CD4-positive, alpha-beta T cell treated with Interferon gamma for 1 hour (primary cell): ENCODE measurements at places on chromosomes 6 and 20.
A peak's percentile ranks its signal among the peaks of the same experiment; 100 is the strongest.

DNA sequence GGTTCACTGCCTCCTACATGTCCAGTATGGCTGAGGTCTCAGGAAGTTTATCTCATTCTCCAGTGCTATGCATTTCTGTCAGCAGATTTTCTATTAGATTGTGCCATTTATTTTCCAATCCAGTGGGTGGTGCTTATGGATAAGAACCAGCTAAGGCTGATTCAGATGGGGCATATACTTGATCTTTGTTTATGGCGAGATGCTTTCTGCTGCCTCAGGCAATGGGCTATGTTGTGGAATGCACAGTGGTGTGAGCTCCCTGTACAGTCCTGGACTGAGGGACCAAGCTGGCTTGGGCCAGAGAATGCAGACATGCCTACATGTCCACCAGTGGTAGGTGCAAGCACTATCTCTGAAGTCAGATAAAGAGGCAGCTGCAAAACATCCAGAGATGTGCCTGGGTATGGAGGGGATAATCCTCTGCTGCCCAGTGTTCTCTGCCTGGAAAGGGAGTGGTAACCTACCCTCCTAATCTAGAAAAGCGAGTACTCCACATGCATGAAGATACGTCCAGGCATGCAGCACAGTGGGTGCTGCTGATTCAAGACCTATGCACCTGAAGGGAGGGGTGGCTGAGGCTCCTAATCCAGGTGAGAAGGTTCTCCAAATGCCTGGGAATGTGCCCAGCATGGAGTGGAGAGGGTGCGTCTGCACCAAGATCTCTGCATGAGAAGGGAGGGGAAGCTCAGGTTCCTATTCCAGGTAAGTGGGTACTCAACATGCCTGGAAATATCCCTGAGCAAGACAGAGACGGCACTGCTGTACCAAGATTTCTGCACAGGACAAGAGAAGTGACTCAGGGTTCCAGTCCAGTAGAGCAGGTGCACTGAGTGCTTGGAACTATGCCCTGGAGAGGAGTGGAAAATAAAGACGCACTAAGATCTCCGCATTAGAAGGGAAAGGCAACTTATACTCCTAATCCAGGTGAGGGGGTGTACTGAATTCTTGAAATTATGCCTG is 9.4 kb downstream of the CST4 start:
- DNase-seq: no peak

- DNase-seq: no peak
These were observed 185.8 kb downstream of the TMEM242 start for GRCh38 chr6:157137501-157137900.

GRCh38 chr6:142013287-142013686 is 119.4 kb upstream of the GJE1 start:
- no peak for DNase-seq

DNA sequence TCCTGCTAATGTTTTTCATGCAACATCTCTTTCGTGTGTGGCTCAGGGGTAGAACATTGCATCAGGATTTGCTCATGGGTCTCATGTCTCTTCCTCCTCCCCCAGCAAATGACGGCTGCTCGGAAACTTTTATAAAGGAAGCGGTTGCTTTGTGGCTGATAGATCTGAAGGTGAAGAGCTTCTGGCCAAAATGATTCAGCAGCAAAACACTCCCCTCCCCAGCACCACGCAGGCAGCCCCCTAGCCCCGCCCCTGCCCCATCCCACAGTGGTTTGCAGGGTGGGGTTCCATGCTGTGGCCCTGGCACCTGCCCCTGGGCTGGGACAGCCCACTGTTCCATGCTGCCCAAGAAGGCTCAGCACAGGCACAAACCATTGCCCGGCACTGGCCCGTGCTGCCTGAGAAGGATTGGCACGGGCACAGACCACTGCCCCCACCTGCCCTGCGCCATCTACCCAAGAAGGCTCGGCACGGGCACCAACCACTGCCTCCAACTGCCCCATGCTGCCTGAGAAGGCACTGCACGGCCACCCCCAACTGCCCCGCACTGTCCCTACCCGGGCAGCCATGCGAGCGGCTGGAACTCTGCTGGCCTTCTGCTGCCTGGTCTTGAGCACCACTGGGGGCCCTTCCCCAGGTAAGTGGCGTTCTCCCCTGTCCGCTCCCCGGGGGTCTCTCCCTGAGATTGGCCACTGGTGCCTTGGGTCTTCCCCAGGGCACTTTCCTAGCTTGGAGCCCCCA is at the start of gene CST7:
Gene CST7, plus strand, starts transcription at position 331 of the 741 bp plus-strand sequence. Its CDS starts 237 bp downstream, at position 568.
- peak; percentile 83 for DNase-seq

GRCh38 chr6:1376653-1377052 is 12.7 kb upstream of the FOXF2 start:
- no peak for DNase-seq

- no peak for DNase-seq
These were observed 16.2 kb downstream of the TTLL2 start for GRCh38 chr6:167341038-167341583.

DNA sequence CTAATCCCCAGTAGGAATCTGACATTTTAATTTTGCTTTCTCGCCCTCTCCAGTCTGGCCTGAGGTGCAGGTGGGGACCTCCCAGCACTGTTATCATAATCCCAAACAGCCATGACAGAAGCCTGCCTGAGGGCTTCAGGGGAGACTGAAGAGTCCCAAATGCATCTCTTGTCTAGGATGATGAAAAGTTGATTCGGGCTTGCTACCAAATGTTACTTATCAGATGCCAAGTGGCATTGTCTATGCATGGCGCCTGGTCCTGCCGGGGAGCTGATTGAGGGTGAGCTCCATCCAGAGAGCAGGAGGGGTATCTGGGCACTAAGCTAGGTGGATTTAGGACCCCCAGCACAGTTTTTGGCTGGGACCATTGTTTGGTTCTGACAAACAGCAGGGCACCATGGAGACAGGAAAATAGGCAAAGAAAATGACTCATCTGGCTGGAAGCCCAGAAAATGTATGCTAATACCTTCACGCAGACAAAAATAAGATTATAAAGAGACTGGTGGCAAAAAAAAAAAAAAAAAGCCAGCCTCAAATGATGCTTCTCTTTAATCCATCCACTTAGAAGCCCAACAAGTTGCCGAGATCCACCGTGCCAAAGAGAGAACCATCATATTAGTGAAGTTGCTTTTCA is 513.7 kb upstream of the SULF2 start:
- no peak for DNase-seq

DNA sequence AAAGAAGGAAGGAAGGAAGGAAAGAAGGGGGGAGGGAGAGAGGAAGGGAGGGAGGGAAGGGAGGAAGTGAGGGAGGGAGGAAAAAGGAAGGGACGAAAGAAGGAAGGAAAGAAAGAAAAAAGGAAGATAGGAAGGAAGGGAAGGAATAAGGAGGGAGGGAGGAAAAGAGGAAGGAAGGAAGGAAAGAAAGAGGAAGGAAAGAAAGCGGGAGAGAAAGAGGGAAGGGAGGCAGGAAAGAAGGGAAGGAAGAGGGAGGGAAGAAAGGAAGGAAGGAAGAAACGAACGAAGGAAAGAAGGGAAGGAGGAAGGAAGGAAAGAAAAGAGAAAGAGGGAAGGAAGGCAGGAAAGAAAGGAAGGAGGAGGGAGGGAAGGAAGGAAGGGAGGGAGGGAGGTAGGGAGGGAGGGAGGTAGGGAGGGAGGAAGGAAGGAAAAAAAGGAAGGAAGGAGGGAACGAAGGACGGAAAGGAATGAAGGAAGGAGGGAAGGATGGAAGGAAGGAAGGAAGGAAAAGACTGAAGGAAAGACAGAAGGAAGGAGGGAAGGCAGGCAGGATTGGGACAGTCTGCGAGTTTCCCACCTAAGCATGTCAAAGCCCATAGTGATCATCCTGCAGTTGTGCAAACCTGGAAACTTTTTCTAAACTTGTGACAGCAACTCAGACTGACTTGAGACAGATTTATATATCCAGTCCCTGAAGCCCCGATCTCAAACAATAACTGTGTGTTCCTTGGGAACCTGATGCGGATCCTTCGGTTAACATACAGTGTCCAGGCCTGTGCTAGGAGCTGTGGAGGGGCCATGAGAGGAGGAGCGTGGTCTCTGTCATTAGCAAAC is 59.8 kb upstream of the IYD start:
- DNase-seq: no peak

DNA sequence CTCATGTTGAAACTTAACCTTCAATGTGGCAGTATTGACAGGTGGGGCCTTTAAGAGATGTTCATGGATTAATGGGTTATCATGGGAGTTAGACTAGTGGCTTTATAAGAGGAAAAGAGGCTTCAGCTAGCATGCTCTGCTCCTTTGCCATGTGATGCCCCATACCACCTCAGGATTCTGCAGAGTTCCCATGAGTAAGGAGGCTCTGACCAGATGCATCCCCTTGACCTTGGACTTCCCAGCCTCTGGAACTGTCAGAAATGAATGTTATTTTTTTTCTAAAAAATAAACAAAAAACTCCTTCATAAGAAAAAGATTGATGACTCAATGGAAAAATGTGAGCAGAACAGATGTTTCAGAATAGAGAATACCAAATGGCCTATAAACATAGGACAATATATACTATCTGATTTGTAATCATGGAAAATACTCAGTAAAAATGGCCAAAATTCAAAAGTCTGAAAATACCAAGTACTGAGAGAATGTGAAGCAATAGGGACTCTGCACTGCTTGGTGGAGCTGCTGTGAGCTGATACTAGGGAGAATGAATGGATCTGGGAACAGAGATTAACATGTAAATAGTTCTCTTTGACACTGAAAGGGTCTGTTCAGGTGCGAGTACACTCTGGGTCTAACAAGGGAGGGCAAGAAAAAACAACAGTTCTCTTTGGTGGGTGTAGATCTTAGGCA is 7.4 kb upstream of the TRIM39 start:
- DNase-seq: no peak

- no peak for DNase-seq
These were observed 28.9 kb downstream of the RMND1 start for GRCh38 chr6:151422981-151423380.

DNA sequence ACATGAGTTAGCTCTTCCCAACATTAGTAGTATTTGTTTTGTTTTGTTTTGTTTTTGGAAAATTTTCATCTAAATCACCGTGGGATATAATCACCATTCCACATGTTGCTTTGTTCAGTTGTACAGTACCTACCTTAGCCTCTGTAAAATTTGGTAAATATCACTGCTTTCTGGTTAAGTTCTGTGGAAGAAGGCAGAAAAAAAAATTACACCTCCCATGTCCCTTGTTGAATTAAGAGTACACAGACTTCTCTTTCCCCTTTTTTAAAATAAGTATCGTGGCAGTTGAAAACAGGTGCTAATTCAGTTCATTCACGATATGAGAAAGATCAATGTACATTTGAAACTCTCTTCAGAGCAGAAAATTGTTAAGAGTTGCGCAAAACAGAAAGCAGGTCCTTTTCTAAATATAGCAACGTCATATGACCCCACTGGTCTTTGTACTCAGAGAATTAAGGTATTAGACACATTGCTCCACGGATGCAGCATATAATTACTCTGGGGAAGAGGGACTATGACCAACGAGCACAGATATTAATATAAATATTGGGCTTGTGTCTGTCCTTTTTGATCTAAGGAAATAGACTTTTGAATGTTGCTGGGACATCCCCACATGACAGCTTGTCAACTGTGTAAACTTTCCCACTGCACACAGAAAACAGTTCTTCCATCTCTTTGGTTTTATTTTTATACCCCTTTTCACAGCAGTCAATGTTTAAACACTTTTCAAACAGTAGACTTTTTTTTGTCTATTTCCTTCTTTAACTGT is 58.6 kb upstream of the ZNF217 start:
- no peak for DNase-seq

DNA sequence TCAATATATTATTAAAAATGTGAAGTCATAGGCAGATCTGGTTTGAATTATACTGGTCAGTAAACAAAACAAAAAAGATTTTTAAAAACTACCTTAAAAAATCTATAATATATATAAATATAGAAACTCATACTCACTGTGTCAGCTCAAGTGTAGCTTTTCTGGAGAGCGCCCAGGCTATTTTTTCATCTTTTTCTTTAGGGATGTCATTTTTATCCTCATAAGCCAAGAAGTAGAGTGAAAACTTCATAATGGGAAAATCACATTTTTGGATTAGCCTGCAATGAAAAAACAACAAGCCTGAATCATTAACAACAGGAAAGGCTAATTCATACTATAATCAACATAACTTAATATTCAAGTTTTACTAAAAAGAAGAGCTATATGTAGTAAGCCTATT is 18.7 kb downstream of the GLO1 start:
- no peak for DNase-seq

- no peak for DNase-seq
These were observed 245.6 kb downstream of the HIVEP2 start for GRCh38 chr6:142699391-142699790.

- no peak for DNase-seq
These were observed 9.8 kb upstream of the AMD1 start for GRCh38 chr6:110864824-110865223.

- peak; percentile 46 for DNase-seq
These were observed 14.7 kb downstream of the UQCC2 start for GRCh38 chr6:33696548-33697518.

DNA sequence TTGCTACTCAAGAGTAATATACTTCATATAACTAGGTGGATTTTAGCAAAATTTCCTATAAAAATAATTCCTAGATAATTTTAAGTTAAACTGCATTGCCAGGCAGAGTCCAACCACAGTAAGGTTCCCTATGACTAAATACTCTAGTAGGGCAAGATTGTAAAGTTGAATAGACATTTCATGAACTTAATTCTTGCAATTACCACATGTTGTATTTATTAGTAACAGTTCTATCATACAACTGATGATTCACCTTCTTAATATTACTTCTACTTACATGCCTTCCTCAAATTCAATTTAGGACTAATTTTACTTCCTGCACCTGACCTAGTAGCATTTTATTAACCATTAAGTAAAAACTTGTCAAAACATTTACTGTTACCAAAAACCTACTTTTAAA is 266.7 kb upstream of the THEMIS start:
- DNase-seq: no peak

GRCh38 chr6:34132486-34133185 is 13.3 kb downstream of the GRM4 start:
- DNase-seq: no peak

- DNase-seq: peak; percentile 4
These were observed 55.9 kb downstream of the ANKEF1 start for GRCh38 chr20:10090588-10091166.

- peak; percentile 43 for DNase-seq
These were observed 121.5 kb upstream of the NEDD9 start for GRCh38 chr6:11353921-11354389.

GRCh38 chr6:68826501-68826900 is 191.4 kb downstream of the ADGRB3 start:
- DNase-seq: no peak

GRCh38 chr6:25026723-25027122 is 91.0 kb upstream of the RIPOR2 start:
- DNase-seq: peak; percentile 9

DNA sequence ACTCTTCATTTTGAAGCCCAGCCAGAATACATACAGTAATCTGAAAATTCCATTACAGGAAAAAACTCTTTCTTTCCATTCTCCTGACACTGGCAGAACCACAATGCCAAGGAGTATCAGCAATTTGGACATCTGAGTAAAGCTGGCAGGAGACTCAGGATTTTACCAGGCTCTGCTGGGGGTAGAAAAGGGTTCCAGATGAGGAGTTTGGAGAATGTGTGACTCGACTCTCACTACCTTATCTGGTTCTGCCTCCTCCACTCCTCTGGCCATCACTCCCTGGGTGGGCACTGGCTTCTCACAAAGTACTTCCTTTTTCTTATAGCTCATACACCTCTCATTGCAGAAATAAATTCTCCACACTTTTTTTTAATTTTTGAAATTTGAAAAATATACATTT is 10.6 kb upstream of the WFDC8 start:
- no peak for DNase-seq

GRCh38 chr6:161013695-161014094 is 22.1 kb downstream of the MAP3K4 start:
- no peak for DNase-seq
